ENCODE measurements at places on chromosomes 13 and 19. TPM values are rescaled to one million over a fixed set of nuclear protein-coding genes. Genes with fewer than 3 reads are reported as not detected.

The COL5A3 gene
- 0.74 TPM for total RNA-seq

- H3K4me1 ChIP-seq, result no peaks in the 10 kb centered on the region
- H3K27me3 ChIP-seq, result no peaks in the 10 kb centered on the region
- no peak for DNase-seq
- H3K27ac ChIP-seq, result no peak overlapping the region
- H3K4me3 ChIP-seq, result no peak overlapping the region
These were observed 76.6 kb upstream of the POMP start for GRCh38 chr13:28582225-28582891.

The PBX4 gene
- total RNA-seq, result 3.4 TPM

- H3K4me1 ChIP-seq, result no peaks in the 10 kb centered on the region
- H3K27ac ChIP-seq, result no peak overlapping the region
- no peaks in the 10 kb centered on the region for H3K36me3 ChIP-seq
- no peak for DNase-seq
These were observed 240.3 kb downstream of the DCT start for GRCh38 chr13:94239135-94239534.

DNA sequence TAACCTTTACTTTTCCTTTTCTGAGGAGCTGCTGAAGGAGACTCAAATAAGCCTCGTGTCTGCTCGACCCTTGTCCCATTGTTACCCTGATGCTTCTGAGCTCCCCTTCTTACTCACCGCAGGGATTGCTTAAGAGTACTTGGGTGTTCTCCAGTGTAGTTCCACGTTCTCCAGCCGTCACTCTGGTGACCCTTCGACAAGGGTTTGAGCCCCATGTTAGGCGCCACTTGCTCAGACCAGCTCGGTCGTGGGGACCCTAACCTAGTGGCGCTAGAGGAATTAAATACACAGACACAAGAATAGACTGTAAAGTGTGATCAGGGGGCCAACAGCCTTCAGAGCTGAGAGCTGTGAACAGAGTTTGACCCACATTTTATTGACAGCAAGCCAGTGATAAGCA lies 10.3 kb downstream of the ZNF480 start:
- H3K27ac ChIP-seq, result no peak overlapping the region
- H3K4me3 ChIP-seq, result no peak overlapping the region
- DNase-seq, result peak; percentile 53
- H3K4me1 ChIP-seq, result no peaks in the 10 kb centered on the region
- peaks cover 4% of the 10 kb centered on the region for H3K36me3 ChIP-seq

DNA sequence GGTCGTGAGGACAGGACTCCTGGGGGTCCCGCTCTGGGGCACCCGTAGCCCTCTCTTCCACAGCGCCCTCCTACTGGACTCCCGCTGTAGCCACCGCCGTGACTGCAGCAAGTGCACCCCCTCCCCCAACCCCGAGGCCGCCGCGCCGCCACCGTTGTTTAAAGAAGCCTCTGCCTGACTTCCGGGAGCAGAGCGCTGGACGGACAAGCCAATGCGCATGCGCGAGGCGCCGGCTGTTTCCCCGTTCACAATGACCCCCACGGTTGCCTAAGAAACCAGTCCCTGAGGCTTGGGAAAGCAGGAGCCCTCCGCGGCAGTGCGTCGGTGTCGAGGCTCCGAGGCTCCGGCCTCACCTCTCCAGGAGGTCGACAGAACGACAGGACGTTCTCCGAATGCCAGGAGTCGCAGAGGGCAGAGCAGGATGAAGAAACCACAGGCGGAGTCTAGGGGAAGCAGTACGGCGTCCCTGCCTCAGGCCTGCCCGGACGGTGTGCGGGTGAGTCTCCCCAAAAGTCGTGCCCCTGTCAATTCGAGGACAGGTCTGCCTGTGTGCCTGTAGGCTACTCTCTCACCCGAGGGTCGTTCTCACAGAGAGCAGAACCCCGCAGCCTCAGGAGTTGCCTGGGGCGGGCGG lies 70.5 kb upstream of the ZNF420 start:
- H3K36me3 ChIP-seq, result no peaks in the 10 kb centered on the region
- no peaks in the 10 kb centered on the region for H3K27me3 ChIP-seq
- H3K27ac ChIP-seq, result no peak overlapping the region

The FOSB gene
- 2.7 TPM for total RNA-seq

GRCh38 chr19:46284635-46285034 lies 12.2 kb upstream of the HIF3A start:
- no peaks in the 10 kb centered on the region for H3K4me1 ChIP-seq
- no peak for DNase-seq

The LAIR2 gene
- total RNA-seq, result not detected

GRCh38 chr19:35061583-35062373 lies 20.3 kb downstream of the HPN start:
- H3K36me3 ChIP-seq, result no peaks in the 10 kb centered on the region
- no peak for DNase-seq
- no peak overlapping the region for H3K27ac ChIP-seq
- H3K4me3 ChIP-seq, result no peak overlapping the region

DNA sequence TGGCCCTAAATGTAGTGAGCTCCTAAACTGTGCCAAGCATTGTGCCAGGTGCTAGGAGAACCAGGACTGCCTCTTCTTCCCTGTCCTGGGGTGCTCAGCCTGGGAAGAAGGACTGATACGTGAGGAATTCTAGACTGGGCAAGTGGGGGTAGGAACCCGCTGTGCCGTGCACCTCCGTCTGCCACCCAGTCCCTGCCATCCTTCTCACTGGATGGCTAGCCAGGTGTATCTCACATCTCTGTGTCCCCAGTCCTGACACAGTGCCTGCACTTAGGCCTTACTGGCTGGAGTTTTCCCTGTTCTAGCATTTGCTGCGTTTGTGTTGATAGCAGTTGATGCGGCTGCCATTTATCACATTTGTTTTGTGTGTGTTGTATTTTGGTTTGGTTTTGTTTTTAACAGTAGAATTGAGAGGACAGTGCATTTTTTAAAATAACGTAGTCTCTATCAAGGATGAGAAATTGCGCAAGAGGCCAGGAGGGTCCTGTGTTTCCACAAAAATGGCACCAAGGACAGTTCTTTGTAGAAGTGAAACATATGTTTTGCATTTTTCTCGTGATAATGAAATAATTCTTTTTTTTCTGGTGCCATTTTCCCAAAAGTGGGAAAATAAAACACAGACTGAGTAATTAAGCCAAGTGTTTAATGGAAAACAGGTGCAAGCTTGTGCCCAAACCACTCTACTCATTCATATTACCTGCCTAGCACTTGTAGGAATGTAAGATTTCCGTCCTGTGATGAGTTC lies 4.7 kb upstream of the GPR183 start:
- no peaks in the 10 kb centered on the region for H3K27me3 ChIP-seq
- DNase-seq, result no peak
- H3K4me3 ChIP-seq, result no peak overlapping the region
- H3K36me3 ChIP-seq, result no peaks in the 10 kb centered on the region
- H3K4me1 ChIP-seq, result peaks cover 3% of the 10 kb centered on the region

DNA sequence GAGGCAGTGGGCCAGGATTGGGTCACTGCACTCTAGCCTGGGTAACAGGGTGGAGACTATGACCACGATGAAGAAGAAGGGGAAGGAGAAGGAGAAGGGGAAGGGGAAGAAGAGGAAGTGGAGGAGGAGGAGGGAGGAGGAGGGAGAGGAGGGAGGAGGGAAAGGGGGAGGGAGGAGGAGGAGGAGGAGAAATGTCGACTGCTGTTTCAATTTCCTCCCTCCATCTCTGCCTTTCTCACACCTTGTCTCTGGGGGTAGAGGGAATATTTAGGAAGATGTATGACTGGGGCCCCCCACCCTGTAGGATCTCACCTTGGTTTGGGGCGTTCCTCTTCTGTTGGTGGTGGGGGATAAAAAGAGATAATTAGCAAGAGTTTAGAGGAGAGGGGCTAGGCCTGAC lies 3.8 kb downstream of the TNNT1 start:
- no peak overlapping the region for H3K27ac ChIP-seq
- H3K27me3 ChIP-seq, result no peaks in the 10 kb centered on the region
- H3K36me3 ChIP-seq, result peaks cover 5% of the 10 kb centered on the region
- no peak overlapping the region for H3K4me3 ChIP-seq
- DNase-seq, result no peak
- peaks cover 14% of the 10 kb centered on the region for H3K4me1 ChIP-seq

The SOX21 gene
- 3.9 TPM for total RNA-seq
